ENCODE measurements at places on chromosomes 12 and 14. TPM values are rescaled to one million over a fixed set of nuclear protein-coding genes. Genes with fewer than 3 reads are reported as not detected.

DNA sequence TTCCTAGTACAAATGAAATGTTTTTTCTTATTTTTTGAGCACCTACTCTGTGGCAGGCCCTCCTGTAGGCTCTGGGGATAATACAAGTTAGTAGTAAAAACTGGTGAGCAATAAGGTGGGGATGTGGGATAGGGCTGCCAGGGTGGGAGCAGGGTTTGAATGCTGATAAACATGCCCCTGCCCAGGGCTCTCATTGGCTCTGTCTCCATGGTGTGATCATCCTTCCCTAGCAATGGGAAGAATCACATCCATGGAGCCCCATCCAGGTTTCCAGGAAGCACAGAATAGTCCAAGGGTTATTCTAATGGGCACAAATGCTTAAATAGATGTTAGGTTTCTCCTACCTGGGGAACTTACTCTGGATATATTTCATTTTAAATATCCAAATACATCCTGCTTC, 45.5 kb downstream of the GIT2 start:
- peak overlapping the region; percentile 81 for H3K27ac ChIP-seq
- H3K36me3 ChIP-seq, result peaks cover 79% of the 10 kb centered on the region
- peaks cover 68% of the 10 kb centered on the region for H3K4me1 ChIP-seq
- H3K27me3 ChIP-seq, result no peaks in the 10 kb centered on the region

DNA sequence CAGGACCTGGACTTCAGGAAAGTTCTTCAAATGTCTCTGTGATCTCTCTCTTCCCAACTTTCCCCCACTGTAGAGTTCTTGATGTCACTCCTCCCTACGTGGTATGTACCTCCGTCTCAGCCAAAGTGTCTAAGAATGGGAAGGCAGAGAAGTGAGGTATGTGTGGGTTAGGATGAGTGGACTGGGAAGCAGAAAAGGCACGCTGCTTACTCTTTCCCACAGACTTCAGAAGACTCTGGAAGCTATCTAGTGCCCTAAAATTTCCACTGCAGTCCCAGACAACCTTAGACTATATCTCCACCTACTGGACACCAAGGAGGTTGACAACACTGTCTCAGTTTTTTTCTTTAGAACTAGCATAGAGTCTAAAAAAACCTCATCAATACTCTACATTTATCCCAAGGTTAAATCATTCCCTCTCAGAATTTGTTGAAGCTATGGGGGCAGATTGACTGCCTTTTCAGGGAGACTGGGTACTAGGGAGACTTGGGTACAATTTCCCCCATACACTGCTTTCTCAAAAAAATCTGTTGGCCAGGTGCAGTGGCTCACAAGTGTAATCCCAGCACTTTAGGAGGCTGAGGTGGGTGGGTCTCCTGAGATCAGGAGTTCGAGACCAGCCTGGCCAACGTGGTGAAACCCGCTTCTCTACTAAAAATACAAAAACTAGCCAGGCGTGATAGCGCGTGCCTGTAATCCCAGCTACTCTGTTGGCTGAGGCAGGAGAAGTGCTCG, 20.6 kb upstream of the ITGA5 start:
- H3K4me3 ChIP-seq, result no peak overlapping the region
- no peaks in the 10 kb centered on the region for H3K27me3 ChIP-seq
- no peak for DNase-seq
- peak overlapping the region; percentile 18 for H3K27ac ChIP-seq

GRCh38 chr14:88937706-88938105, 113.3 kb downstream of the TTC8 start:
- no peak for DNase-seq
- no peak overlapping the region for H3K4me3 ChIP-seq
- no peaks in the 10 kb centered on the region for H3K4me1 ChIP-seq

The ASIC1 gene
- 0.66 TPM for total RNA-seq

- no peaks in the 10 kb centered on the region for H3K36me3 ChIP-seq
- no peak overlapping the region for H3K4me3 ChIP-seq
- H3K27me3 ChIP-seq, result no peaks in the 10 kb centered on the region
- no peaks in the 10 kb centered on the region for H3K4me1 ChIP-seq
- no peak for DNase-seq
- no peak overlapping the region for H3K27ac ChIP-seq
These were observed 575.2 kb upstream of the MDGA2 start for GRCh38 chr14:48250575-48250974.

- no peak overlapping the region for H3K4me3 ChIP-seq
- no peaks in the 10 kb centered on the region for H3K4me1 ChIP-seq
- no peaks in the 10 kb centered on the region for H3K27me3 ChIP-seq
- no peak overlapping the region for H3K27ac ChIP-seq
These were observed 1216.4 kb upstream of the USP15 start for GRCh38 chr12:61043838-61044237.

- no peak for DNase-seq
- no peaks in the 10 kb centered on the region for H3K36me3 ChIP-seq
- no peak overlapping the region for H3K4me3 ChIP-seq
- peaks cover 49% of the 10 kb centered on the region for H3K4me1 ChIP-seq
- no peak overlapping the region for H3K27ac ChIP-seq
These were observed 6.3 kb upstream of the ART4 start for GRCh38 chr12:14849661-14850060.

- H3K36me3 ChIP-seq, result no peaks in the 10 kb centered on the region
- H3K4me1 ChIP-seq, result no peaks in the 10 kb centered on the region
- no peak for DNase-seq
- no peak overlapping the region for H3K4me3 ChIP-seq
- H3K27ac ChIP-seq, result no peak overlapping the region
- no peaks in the 10 kb centered on the region for H3K27me3 ChIP-seq
These were observed 49.7 kb downstream of the NTF3 start for GRCh38 chr12:5481645-5482044.

DNA sequence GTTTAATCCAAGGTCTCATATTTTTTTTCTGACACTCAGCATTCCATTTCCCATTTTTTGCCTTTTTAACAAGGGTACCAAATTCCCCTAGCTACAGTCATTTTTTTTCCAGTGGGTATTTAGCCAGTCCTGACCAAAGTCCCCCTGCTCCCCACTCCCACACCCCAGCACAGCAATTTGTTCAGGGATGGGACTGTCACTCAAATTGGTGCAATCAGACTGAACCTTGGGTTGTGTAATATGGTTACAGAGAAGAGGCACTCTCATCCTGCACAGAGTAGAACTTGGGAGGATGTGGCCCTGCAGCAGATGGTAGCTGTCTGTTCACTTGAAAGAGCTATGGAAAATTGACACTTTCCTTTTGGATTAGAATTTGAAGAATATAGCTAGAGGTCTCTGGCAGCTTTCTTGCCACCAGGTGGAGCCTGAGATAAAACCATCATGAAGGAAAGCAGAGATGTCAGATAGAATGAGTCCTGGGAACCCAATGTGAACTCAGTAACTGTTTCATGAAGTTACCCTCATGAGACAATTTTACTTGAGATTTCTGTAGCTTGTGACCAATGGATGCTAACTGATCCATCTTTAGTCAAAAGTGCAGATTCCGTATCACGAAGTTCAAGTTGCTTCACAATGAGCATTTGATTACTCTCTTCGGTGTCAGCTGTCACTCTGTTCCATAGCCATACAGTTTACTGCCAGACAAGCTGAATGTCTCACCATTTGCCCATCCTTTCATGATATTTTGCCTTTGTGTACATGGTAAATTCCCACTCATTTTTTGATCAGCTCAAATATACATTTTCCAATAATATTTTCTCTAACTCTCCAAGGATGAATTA, 394.0 kb upstream of the SYT1 start:
- H3K36me3 ChIP-seq, result no peaks in the 10 kb centered on the region
- H3K4me1 ChIP-seq, result no peaks in the 10 kb centered on the region
- H3K27ac ChIP-seq, result no peak overlapping the region
- DNase-seq, result no peak

The TAS2R8 gene
- not detected for total RNA-seq

GRCh38 chr12:45075587-45076282, 24.8 kb upstream of the DBX2 start:
- no peaks in the 10 kb centered on the region for H3K4me1 ChIP-seq
- H3K27ac ChIP-seq, result no peak overlapping the region
- no peaks in the 10 kb centered on the region for H3K36me3 ChIP-seq
- no peak for DNase-seq
- no peak overlapping the region for H3K4me3 ChIP-seq
- H3K27me3 ChIP-seq, result no peaks in the 10 kb centered on the region

GRCh38 chr14:72521045-72521444, 372.9 kb downstream of the DPF3 start:
- no peaks in the 10 kb centered on the region for H3K27me3 ChIP-seq
- no peak overlapping the region for H3K4me3 ChIP-seq
- DNase-seq, result no peak
- H3K4me1 ChIP-seq, result peaks cover 8% of the 10 kb centered on the region

The ARPC3 gene
- 227 TPM for total RNA-seq

DNA sequence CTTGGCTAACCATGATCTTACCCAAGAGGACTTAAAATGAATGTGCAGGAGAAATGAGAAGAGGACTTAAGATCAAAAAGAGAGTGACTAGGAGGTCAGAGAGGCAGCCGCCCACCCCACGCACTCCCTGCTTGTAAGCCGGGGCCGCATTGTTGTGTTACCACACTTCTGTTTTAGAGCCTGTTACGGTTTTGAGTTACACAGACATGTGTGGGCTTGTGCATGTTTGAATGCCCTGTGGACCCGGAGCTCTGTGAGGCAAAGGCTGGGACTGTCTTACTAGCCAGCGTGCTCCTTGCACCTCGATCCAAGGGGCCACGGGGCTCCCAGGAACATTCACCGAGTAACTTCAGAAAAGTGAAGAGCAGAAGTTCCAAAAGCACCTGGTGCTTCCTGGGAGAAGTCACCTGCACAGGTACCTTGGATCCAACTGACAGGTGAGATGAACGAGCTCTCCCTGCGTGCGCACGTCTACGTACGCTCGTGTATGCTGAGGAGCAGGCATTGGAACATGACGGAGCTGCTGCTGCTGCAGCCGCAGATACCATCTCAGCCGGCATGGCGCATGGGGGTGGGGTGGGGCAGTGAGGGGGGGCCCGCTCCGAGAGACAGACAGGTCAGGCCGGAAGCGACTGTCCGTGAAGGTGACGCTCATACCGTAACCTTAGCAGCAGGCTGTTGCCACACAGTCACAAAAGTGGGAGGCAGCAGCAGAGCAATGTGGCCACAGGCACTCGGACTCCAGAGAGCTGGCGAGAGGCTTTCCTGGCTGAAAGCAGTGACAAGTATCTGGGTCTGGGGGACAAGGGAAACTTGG, 23.7 kb downstream of the SFSWAP start:
- no peaks in the 10 kb centered on the region for H3K4me1 ChIP-seq
- no peak overlapping the region for H3K4me3 ChIP-seq
- H3K27me3 ChIP-seq, result no peaks in the 10 kb centered on the region
- no peak overlapping the region for H3K27ac ChIP-seq

DNA sequence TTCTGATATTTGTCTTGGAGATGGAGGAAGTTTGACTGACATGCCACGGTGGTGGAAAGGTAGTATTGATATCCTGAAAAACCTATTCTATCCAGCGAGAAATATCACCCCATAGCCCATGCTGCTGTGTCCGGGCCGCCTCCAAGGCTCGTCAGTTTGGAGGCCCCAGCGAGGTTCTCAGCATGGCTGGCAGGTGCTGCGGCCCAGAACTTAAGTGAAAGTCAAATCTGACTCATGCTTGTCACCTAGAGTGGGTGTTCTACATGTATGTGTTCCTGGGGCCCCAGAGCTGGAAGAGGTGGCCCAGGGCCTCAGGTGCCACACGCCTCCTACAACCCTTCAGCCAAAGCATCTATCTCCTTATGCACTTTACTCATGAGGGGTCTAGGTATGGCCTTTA, 92.9 kb downstream of the GCH1 start:
- peaks cover 10% of the 10 kb centered on the region for H3K4me1 ChIP-seq
- H3K27me3 ChIP-seq, result no peaks in the 10 kb centered on the region
- H3K36me3 ChIP-seq, result no peaks in the 10 kb centered on the region
- no peak overlapping the region for H3K4me3 ChIP-seq
- no peak overlapping the region for H3K27ac ChIP-seq

DNA sequence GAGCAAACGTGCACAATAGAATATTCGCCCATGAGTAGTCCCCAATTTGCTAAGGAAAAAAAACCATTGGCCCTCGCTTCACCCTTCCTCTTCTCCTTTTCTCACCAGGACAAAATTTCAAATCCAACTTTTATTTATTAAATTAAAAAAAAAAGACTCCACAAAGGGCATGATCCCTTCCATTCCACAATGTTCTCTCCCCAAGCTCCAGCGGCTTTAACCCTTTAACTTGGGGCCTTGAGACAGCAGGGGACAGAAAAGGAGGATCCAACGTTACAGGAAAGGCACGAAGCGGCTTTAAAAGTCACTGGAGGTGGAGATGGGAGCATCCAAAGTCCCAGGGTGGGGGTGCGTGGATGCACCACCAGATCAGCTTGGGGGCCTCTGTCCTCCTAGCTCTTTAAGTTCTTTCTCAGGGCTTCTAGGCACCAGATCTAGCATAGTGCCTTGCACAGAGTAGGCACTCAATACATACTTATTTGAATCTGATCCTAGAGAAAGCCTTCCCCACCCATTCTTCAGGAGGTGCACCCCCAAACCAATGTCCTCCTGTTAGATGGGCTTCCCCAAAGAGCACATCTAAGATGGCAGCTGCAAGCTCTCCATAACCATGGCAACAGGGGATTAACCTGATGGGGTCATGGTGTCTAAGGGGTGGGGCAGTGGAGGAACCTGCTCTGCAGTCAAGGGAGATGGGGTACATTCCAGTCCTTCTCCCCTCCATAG, 5.2 kb upstream of the AAAS start:
- peaks cover 32% of the 10 kb centered on the region for H3K4me1 ChIP-seq
- no peak overlapping the region for H3K4me3 ChIP-seq
- no peaks in the 10 kb centered on the region for H3K36me3 ChIP-seq
- no peak for DNase-seq

- H3K27ac ChIP-seq, result peak overlapping the region; percentile 20
- DNase-seq, result no peak
- no peak overlapping the region for H3K4me3 ChIP-seq
- no peaks in the 10 kb centered on the region for H3K27me3 ChIP-seq
These were observed 18.0 kb downstream of the ACIN1 start for GRCh38 chr14:23076785-23077408.

The PPTC7 gene
- 55.3 TPM for total RNA-seq

GRCh38 chr14:91774140-91775096, 42.5 kb upstream of the CATSPERB start:
- H3K27ac ChIP-seq, result no peak overlapping the region
- H3K4me1 ChIP-seq, result no peaks in the 10 kb centered on the region
- H3K27me3 ChIP-seq, result no peaks in the 10 kb centered on the region
- H3K36me3 ChIP-seq, result no peaks in the 10 kb centered on the region

The TSPAN19 gene
- total RNA-seq, result not detected

The KCNC2 gene
- total RNA-seq, result 0.19 TPM

The AKAP5 gene
- 2.0 TPM for total RNA-seq

DNA sequence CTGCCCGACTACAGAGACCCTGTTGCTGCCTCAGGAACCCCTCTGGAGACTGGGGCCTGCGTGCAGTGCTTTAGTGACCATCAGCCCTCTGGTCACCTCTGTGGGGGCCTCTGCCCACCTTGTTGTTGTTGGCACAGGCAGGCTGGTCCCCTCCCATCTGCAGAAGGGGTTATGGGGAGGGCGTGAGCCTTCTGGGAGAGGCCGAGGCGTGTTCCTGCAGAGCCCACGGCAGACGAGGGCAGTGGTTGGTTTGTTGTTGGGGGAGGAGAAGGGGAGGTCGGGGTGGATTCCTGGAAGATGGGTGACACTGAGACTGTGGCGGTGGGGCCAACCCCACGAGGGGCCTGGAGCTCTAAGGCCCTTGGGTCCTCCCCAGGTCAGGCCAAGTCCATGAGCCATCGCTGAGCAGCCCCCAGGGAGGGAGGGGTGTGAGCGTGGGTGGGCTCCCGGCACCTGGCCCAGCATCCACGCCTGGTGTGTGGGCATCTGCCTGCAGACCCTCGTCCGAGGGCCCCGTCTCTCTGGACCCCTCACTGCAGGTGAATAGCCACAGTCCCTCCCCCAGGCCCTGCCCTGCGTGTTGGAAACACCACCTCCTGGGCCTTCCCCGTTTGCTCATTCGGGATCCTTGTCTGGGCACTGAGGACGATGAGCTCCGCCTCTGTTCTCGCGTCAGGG, 23.6 kb downstream of the FBRSL1 start:
- peaks cover 22% of the 10 kb centered on the region for H3K4me1 ChIP-seq
- H3K27ac ChIP-seq, result no peak overlapping the region
- DNase-seq, result no peak
- no peaks in the 10 kb centered on the region for H3K27me3 ChIP-seq
